ENCODE measurements at places on chromosomes 5 and 9.

DNA sequence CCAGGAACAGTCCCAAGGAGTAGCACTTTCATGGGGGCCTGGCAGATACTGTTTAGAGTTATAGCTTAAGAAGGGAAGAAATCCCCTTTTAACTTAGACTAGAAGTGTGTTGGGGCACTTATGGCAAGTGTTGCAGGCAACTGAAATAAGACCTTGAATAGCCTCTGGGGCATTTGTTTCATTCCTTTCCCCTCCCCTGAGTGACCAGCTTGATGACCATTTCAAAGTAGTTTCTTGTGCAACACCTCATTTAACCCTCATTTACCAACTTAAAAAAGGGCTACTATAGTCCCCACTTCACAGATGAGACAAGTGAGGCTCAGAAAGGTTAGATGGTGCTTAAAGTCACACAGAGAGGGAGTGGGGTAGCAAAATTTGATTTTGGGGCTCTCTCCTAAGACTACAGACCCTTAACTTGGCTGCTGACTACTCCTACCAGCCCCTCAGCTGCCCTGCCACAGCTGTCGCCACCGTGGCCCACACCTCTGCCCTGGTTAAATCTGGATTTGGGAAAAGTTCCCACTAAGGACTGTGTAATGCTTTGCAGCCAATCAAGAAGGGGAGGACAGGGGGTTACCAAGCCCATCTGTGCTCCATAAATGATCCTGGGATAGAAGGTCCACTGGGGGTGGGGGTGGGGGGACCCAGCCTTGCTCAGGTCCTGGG lies 5.5 kb downstream of the PDLIM4 start:
- DNase-seq: no peak

GRCh38 chr9:134549336-134549735 lies 92.3 kb upstream of the COL5A1 start:
- DNase-seq: no peak

- DNase-seq: peak; percentile 85
These were observed 43.1 kb downstream of the NDFIP1 start for GRCh38 chr5:142151436-142152383.

- no peak for DNase-seq
These were observed 990.2 kb downstream of the CDH12 start for GRCh38 chr5:21862986-21863385.

DNA sequence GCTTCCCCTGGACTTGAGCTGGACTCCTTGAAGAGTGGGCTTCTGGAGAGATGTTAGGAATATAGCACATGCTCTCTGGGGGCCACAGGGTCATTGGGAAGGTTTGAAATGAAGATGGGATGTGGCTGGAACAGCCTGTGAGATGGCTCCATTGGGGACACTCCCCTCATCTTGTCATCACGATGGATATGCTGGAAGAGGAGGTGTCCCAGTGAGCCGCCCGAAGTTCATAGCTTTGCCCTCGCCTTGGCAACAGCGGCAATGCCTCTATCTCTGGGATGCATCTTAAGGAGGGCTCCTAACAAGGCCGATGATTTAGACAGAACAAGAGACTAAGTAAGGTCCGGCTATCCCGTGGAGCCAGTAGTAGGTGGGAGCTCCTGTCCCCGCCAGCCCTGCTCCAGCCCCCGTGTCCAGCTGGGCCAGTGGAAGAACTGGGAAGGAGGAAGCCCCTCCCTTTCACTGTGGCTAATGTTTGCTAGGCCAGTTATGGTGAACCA lies 23.9 kb downstream of the AMBP start:
- no peak for DNase-seq

All from MCF 10A (cell line).